ENCODE measurements at places on chromosomes 11 and 22. TPM values are rescaled to one million over a fixed set of nuclear protein-coding genes. Genes with fewer than 3 reads are reported as not detected.

DNA sequence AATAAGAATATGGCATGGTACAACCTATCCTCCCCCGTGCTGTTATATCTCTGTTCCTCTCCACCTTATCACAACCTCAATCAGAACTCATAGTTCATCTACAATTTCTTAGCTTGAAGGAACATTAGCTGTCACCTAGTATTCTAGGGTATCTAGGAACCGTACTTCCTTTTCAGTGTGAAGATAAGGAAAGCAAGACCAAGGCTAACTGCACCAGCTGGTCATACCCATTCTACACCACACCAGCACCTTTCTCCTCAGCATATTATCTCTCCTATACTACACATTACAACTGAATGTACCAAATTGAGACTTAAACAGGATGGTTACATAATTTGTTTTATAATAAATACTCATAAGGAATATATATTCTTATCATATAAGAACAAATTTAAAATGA, 73.1 kb downstream of the ARHGAP32 start:
- no peak overlapping the region for H3K4me3 ChIP-seq
- H3K36me3 ChIP-seq: no peaks in the 10 kb centered on the region
- H3K4me1 ChIP-seq: no peaks in the 10 kb centered on the region
- no peak for DNase-seq

GRCh38 chr11:117970400-117971024, 15.7 kb upstream of the IL10RA start:
- no peak for DNase-seq
- H3K27me3 ChIP-seq: no peaks in the 10 kb centered on the region

GRCh38 chr11:41334007-41334933, 125.2 kb downstream of the LRRC4C start:
- no peak overlapping the region for H3K4me3 ChIP-seq
- H3K36me3 ChIP-seq: no peaks in the 10 kb centered on the region
- H3K4me1 ChIP-seq: no peaks in the 10 kb centered on the region

GRCh38 chr11:12200991-12201985, 90.9 kb downstream of the MICAL2 start:
- H3K36me3 ChIP-seq: peaks cover 34% of the 10 kb centered on the region
- peak; percentile 71 for DNase-seq
- no peaks in the 10 kb centered on the region for H3K27me3 ChIP-seq
- peak overlapping the region; percentile 15 for H3K4me3 ChIP-seq
- H3K4me1 ChIP-seq: peaks cover 49% of the 10 kb centered on the region
- H3K27ac ChIP-seq: peak overlapping the region; percentile 88

GRCh38 chr11:13831696-13832095, 130.8 kb upstream of the SPON1 start:
- no peak for DNase-seq
- H3K27ac ChIP-seq: no peak overlapping the region
- no peaks in the 10 kb centered on the region for H3K4me1 ChIP-seq
- H3K36me3 ChIP-seq: no peaks in the 10 kb centered on the region

GRCh38 chr22:19056951-19057401, 65.2 kb downstream of the DGCR2 start:
- no peak overlapping the region for H3K27ac ChIP-seq
- no peak overlapping the region for H3K4me3 ChIP-seq
- no peak for DNase-seq
- H3K4me1 ChIP-seq: no peaks in the 10 kb centered on the region

GRCh38 chr11:111913031-111913861, 712 bp downstream of the HSPB2 start:
- H3K4me1 ChIP-seq: peaks cover 42% of the 10 kb centered on the region
- DNase-seq: no peak
- peak overlapping the region; percentile 100 for H3K27ac ChIP-seq
- no peaks in the 10 kb centered on the region for H3K36me3 ChIP-seq
- H3K4me3 ChIP-seq: peak overlapping the region; percentile 76

DNA sequence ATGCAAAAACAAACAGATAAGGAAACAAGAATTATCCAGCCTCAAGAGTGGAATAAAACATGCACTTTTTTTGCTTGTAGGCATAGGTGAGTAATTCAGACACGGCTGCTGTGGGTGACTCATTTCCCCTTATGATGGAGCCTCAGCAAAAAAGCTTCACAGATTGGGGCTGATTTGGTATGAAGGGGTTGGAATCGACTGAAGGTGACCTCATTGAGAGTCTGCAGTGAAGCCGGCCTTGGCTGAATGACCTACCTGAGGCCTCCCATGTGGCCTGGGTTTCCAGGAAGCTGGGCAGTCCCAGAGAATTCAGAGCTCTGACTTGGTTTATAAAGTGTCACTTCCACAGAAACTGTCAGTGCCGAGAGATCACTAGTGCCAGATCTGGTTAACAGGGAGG, 34.2 kb upstream of the VPREB1 start:
- no peaks in the 10 kb centered on the region for H3K4me1 ChIP-seq
- DNase-seq: no peak
- H3K4me3 ChIP-seq: no peak overlapping the region
- no peaks in the 10 kb centered on the region for H3K36me3 ChIP-seq
- no peak overlapping the region for H3K27ac ChIP-seq
- no peaks in the 10 kb centered on the region for H3K27me3 ChIP-seq

DNA sequence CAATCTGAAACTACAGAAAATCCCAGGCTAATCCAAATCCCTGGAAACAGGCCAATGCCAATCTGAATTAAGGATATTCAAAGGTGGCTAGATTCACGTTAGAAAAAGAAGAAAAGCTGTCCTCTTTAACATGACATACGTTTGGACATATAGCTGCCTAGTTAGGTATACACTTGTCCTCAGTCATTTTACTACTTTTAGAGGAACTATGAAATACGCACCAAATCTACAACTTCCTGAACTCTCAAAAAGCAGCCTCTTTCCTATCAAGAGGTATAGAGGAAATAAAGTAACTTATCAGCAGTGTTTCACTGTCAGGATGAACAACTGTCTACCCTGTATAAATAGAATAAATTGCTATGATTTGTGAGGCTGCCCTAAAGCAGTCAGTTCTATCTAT, 24.0 kb downstream of the KMT5B start:
- DNase-seq: no peak
- H3K27ac ChIP-seq: no peak overlapping the region
- H3K36me3 ChIP-seq: peaks cover 16% of the 10 kb centered on the region
- H3K4me3 ChIP-seq: no peak overlapping the region
- H3K27me3 ChIP-seq: no peaks in the 10 kb centered on the region

- no peak for DNase-seq
- H3K27ac ChIP-seq: peak overlapping the region; percentile 59
Observed at GRCh38 chr22:26589367-26589844, 526 bp downstream of the TPST2 start.

- no peak overlapping the region for H3K4me3 ChIP-seq
- H3K4me1 ChIP-seq: peaks cover 8% of the 10 kb centered on the region
- no peaks in the 10 kb centered on the region for H3K27me3 ChIP-seq
- H3K36me3 ChIP-seq: peaks cover 11% of the 10 kb centered on the region
- no peak for DNase-seq
Observed at GRCh38 chr11:17952487-17952886, 60.4 kb downstream of the SERGEF start.

DNA sequence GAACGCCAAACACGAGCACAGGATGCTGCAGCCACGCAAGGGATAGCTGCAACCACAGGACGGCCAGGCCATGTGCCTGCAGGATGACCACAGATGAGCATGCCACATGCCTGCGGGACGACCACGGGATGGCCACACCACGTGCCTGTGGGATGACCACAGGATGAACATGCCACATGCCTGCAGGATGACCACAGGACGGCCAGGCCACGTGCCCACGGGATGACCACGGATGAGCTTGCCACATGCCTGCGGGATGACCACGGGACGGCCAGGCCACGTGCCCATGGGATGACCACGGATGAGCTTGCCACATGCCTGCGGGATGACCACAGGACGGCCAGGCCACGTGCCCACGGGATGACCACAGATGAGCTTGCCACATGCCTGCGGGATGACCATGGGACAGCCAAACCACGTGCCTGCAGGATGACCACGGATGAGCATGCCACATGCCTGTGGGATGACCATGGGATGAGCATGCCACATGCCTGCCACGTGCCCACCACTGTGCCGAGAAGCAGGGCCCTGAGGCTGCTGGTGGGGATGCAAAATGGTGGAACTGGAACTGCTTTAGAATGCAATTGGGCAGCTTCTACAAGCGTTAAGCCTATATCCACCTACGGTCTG, 12.8 kb upstream of the MOB2 start:
- no peaks in the 10 kb centered on the region for H3K36me3 ChIP-seq
- H3K27me3 ChIP-seq: no peaks in the 10 kb centered on the region
- peaks cover 32% of the 10 kb centered on the region for H3K4me1 ChIP-seq
- no peak overlapping the region for H3K4me3 ChIP-seq

- H3K4me1 ChIP-seq: peaks cover 17% of the 10 kb centered on the region
- H3K27me3 ChIP-seq: no peaks in the 10 kb centered on the region
- H3K36me3 ChIP-seq: no peaks in the 10 kb centered on the region
Observed at GRCh38 chr11:17434108-17434507, 42.5 kb downstream of the ABCC8 start.

DNA sequence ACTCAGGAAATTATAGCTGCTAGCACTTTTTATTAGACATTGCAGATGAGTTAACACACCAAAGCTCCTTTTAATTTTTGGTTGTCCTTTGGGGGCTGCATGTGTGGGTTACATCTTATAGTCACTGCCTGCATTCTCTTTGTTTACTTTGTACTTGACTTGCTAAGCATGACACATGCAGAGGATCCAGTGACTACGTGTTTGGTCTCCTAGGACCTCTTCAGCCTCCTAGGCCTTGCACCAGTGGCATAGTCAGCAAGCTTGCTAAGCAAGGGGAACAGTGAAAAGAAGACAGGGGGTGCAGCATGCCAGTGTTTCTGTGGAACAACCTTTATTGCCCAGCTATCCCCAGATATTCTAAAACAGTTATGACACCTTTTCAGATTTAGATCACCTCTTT, 108.2 kb downstream of the PAX6 start:
- no peaks in the 10 kb centered on the region for H3K27me3 ChIP-seq
- DNase-seq: no peak
- no peaks in the 10 kb centered on the region for H3K4me1 ChIP-seq
- H3K27ac ChIP-seq: no peak overlapping the region
- H3K36me3 ChIP-seq: no peaks in the 10 kb centered on the region

DNA sequence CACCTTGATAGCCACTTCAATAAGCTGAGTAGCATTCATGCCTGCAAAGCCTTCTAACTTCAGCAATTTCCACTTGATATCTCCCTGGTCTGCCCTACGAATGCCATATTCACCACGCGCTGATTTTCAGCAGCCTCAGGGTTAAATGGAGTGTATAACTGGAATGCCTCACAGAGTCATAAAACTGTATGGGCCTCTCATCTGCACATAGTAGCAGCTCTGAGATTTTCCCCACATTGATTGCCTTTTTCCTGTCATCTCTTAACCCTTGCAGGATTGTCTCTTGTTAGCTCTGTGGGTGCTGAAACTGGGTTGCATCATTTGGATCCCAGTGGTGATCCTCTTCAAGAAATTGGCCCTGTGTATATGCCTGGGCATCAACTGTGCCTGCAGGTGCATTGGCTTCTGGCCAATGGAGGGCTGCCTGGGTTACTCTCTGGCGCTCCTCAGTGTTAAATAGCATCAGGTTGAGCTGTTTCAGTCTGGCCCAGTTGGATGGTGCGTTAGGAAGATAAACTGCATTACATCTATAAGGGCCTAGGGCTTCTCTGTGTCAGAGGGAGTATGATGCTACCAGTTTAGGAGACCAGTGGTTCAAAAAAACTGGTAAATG, 17.4 kb upstream of the GLYATL1 start:
- H3K4me3 ChIP-seq: no peak overlapping the region
- no peak for DNase-seq
- H3K27ac ChIP-seq: no peak overlapping the region

- no peak overlapping the region for H3K27ac ChIP-seq
- H3K4me3 ChIP-seq: no peak overlapping the region
- H3K4me1 ChIP-seq: no peaks in the 10 kb centered on the region
- DNase-seq: no peak
- H3K36me3 ChIP-seq: no peaks in the 10 kb centered on the region
Observed at GRCh38 chr11:6298605-6299004, 21.7 kb downstream of the CAVIN3 start.

DNA sequence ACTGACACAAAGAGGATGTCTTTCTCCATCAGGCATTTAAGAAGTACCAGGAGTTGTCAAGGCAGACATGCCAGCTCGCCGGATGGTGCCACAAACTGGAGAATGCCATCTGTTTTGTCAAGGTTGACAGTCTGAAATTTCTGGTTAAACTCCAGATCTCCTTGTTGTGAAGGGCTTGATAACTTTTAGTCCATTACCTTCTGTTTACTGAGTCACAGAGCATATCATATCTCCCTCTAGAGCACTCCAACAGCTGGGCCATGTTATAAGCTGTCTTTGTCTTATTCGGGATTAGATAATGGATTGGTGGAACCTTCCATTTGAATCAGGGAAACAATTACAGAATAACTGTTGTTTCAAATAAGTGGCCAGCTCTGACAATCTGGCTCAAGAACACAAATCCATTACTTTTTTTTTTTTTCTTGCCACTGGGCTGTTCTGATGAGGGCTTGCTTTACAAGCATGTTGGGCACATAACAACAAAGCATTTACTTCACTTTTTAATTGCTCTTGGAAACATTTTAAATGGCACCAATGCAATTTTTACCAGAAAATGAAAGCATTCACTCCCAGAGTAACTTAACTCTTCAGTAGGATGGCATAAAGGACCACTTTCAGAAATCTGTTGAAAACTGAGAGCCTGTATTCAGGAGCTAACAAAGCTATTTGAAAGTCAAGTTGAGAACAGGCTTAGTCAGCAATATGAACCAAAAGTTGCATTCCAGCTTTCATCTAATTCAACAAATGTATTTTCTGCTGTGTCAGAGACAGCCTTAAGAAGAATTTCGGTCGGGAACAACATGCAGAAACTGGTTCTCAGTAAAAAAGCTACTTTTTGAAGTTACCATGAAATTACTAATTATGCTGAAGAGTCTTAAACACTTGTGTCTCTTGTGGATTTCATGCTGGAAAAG, 227.6 kb upstream of the PITPNB start:
- no peak overlapping the region for H3K27ac ChIP-seq
- H3K36me3 ChIP-seq: no peaks in the 10 kb centered on the region
- DNase-seq: no peak
- H3K27me3 ChIP-seq: no peaks in the 10 kb centered on the region
- no peaks in the 10 kb centered on the region for H3K4me1 ChIP-seq

GRCh38 chr11:101582989-101583250, 887 bp downstream of the TRPC6 start:
- no peaks in the 10 kb centered on the region for H3K36me3 ChIP-seq
- no peaks in the 10 kb centered on the region for H3K27me3 ChIP-seq
- DNase-seq: no peak
- no peaks in the 10 kb centered on the region for H3K4me1 ChIP-seq
- no peak overlapping the region for H3K27ac ChIP-seq

PAX6 gene
- total RNA-seq: not detected

MRGPRE gene
- not detected for total RNA-seq

OR5W2 gene
- not detected for total RNA-seq

NAV2 gene
- 125 TPM for total RNA-seq

SELENOH gene
- total RNA-seq: 78.0 TPM

NUP50 gene
- total RNA-seq: 27.8 TPM

DNAJC4 gene
- total RNA-seq: 53.2 TPM

RPS6KA4 gene
- 42.5 TPM for total RNA-seq

DGCR8 gene
- total RNA-seq: 47.3 TPM

C11orf87 gene
- total RNA-seq: not detected

PKDREJ gene
- total RNA-seq: not detected

OR4D10 gene
- not detected for total RNA-seq

ATL3 gene
- total RNA-seq: 188 TPM

RBX1 gene
- total RNA-seq: 32.7 TPM

ZNF143 gene
- total RNA-seq: 80.6 TPM

TPBGL gene
- 0.21 TPM for total RNA-seq

OR4C13 gene
- not detected for total RNA-seq

Data from thoracic aorta (tissue), 2 donors.